ENCODE measurements at places on chromosomes 2 and 18.

- DNase-seq, result no peak
Measured at GRCh38 chr2:180732337-180732736, 248.1 kb upstream of the UBE2E3 start.

DNA sequence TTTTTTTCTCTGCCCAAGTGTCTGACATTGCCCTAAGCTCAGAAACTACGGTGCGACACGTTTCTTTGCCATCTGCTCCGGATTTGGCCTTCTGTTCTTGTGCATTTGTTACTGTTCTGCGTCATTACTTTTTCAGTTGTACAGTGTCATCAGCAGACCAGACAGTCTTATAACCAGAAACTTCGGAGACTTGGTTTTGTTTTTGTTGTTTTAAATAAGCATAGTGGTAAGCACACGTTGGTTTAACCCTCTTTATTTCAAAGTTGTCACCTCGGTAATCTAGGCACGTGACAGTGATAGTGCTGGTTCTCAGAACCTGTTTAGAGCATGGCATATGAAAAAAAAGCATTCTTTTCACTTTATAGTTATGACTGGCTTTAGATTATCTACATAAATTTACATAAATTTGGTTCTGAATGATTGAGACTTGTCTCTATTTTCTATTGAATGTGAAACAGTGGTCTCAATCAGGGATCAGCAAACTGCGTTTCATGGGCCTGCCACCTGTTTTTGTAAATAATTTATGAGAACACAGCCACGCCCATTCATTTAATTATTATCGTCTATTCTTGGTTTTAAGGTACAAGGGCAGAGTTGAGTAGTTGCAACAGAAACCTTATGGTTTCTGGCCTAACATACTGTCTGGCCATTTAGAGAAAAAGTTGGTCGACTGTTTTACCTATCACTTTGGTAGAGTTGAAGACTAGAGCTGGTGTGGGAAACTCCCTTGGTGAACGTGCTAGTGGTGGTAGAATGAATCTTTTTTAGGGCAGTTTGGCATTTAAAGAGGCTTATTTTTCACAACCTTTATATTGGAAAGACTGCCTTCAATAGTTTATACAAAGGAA, 106.5 kb downstream of the ZNF532 start:
- no peak for DNase-seq

DNA sequence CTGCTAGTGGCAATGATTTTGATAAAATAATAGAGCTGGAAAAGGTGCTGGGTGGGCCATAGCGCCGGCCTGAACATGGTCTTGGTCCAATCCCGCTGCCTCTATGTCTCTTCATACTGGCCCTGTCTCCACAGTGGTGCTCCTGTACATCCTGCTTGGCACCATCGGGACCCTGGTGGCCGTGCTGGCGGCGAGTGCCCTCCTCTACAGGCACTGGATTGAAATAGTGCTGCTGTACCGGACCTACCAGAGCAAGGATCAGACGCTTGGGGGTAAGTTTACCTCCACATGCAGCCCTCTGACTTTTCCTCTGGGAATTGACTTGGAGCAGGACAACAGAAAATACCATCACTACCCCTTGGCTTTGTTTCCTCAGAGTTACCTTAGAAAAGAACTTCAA, 24.0 kb downstream of the IL18RAP start:
- no peak for DNase-seq

DNA sequence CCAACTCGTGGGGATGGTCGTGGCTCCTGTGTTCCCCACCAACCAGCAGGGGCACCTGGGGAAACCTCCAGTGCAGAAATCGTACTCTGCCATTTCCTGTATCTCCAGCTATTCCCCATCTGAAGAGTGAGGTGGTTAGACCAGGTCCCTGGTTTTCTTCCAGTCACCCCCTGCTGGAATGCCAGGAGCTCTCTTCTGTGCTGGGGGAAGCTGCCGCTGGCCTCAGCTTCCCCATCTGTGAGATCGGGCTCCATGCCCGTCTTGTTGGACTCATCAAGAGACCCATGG, 119.7 kb downstream of the INHBB start:
- no peak for DNase-seq

- no peak for DNase-seq
Measured at GRCh38 chr2:186059096-186059495, 320.5 kb downstream of the FSIP2 start.

DNA sequence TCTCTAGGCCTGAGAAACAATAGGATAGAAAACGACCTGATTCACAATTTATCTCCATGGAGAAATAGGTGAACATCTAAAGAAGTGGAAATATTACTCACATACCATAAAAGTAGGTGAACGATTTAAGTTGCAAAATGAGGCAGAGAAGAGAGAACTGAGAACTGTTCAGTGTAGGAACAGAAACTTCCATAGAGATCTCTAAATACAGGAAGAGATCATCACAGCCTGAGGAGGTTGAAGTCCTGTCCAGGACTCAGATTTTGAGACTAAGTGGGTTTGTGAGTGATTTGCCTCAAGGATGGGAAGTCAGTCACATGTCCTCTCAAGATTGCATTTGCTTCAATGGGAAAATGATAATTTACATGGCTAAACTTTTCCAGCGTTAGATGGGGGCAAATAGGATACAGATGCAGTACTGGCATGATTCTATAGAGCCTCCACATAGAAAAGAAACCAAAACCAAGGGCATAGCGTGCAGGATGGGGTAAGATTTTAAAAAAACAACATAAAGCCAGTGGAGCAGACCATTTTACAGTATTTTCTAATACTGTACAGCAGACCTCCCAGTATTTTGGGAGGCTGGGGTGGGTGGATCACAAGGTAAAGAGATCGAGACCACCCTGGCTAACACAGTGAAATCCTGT, 68.8 kb downstream of the MEP1B start:
- no peak for DNase-seq

DNA sequence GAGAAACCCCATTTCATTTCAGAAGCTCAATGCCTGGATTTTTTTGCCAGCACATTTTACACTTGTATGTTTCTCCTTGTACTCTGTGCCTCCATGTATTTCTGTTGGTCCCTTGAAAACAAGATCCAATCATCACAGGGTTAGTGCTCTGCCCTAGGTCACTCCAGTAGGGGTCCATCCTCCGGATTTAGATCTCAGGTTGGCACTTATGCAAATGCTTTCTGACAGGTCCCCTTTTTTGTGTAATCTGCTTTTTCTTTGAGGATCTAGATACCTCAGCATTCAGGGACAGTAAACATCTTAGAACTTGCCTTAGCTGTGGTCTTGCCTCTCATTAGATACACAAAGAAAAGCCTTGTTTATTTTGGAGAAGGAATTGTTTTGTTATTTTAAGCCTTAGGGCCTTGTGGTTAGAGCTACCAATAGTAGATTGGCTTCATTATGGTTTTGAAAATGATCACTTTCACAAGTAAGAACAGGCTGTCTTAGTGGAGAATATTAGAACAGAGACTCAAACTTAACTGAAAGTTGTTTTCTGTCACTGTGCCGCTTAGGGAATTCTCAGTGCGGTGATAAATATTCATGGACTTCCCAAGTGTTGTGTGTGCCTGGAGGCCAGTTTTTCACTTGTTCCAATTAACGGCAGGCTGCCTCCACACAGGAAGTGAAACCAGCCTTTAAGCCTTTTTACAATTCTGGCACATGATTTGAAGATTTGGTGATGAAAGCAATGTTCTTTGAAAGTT, 7.8 kb downstream of the MERTK start:
- no peak for DNase-seq

- DNase-seq, result no peak
Measured at GRCh38 chr2:95388091-95388692, 14.3 kb upstream of the FAHD2A start.

GRCh38 chr2:238731961-238732360, 115.9 kb upstream of the TWIST2 start:
- DNase-seq, result no peak

- no peak for DNase-seq
Measured at GRCh38 chr2:143477714-143478443, 348.7 kb downstream of the ARHGAP15 start.

- peak; percentile 30 for DNase-seq
Measured at GRCh38 chr2:24049485-24050021, at the start of gene FKBP1B. FKBP1B (plus strand) TSS chr2:24049741; CDS start chr2:24049850, 109 bp downstream.

DNA sequence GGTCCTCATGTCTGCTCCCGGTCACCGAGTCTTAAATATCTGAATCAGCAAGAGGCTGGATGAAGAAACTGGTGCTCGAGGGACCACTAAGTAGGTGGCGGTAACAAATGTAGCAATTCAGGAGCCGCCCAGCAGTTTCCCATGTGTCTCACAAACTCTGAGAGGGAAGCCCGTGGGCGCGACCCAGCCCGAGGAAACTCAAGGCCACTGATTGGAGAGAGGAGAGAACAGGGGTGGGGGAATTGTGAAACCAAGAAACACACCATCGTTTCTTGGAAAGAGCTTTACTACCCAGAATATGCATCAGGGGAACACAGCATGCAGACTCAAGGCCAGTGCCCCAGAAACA, 10.8 kb downstream of the MLPH start:
- DNase-seq, result no peak

Measured in activated effector memory CD4-positive, alpha-beta T cell treated with Interleukin-2 at 50 U/mL for 16 hours (primary cell).